ENCODE measurements at places on chromosomes 5 and 9. TPM values are rescaled to one million over a fixed set of nuclear protein-coding genes. Genes with fewer than 3 reads are reported as not detected.
A peak's percentile ranks its signal among the peaks of the same experiment; 100 is the strongest.

MLANA gene
- polyA plus RNA-seq, result not detected

- no peak for DNase-seq
Measured at GRCh38 chr5:126253406-126253805, 169.8 kb upstream of the GRAMD2B start.

GRCh38 chr9:124101215-124101968, 89.8 kb downstream of the LHX2 start:
- no peak for DNase-seq

GRCh38 chr9:97110696-97111095, 71.8 kb upstream of the CTSV start:
- DNase-seq, result no peak

- DNase-seq, result no peak
Measured at GRCh38 chr5:176830995-176831423, 20.6 kb downstream of the UNC5A start.

GRCh38 chr9:107000218-107000617, 137.3 kb downstream of the ZNF462 start:
- DNase-seq, result no peak

SLC6A7 gene
- not detected for polyA plus RNA-seq

- no peak for DNase-seq
Measured at GRCh38 chr5:126499853-126500342, 76.7 kb downstream of the GRAMD2B start.

DNA sequence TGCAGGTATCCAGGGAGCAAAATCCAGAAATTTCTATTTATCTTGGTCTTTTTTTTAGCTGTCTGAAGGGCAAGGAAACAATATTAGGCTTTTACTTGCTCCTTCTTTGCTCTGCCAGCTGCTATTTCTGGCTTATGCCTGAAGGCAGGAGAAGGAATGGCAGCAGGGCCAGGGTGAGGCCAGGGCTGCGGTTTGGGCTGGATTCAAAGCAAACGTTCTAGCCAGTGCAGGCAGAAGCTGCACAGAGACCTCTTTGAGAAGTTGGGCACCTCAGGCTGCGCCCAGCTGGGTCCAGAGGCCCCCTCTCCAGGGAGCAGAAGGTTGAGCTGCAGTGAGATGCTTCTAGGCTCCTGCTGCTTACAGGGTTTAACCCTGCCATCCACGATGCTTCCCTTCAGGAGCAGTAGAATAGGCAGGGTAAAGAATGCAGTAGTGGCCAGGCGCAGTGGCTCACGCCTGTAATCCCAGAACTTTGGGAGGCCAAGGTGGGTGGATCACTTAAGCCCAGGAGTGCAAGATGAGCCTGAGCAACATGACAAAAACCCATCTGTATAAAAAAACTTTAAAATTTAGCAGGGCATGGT, 201.2 kb downstream of the ADCY2 start:
- DNase-seq, result no peak

PRSS3 gene
- not detected for polyA plus RNA-seq

IL7R gene
- polyA plus RNA-seq, result 0.68 TPM

NOTCH1 gene
- polyA plus RNA-seq, result 10.8 TPM

- DNase-seq, result no peak
Measured at GRCh38 chr9:136028760-136029470, 66.2 kb downstream of the NACC2 start.

GRCh38 chr5:169942181-169942580, 38.1 kb downstream of the INSYN2B start:
- no peak for DNase-seq

SCGB3A2 gene
- polyA plus RNA-seq, result 0.34 TPM

PFDN1 gene
- polyA plus RNA-seq, result 144 TPM

DNA sequence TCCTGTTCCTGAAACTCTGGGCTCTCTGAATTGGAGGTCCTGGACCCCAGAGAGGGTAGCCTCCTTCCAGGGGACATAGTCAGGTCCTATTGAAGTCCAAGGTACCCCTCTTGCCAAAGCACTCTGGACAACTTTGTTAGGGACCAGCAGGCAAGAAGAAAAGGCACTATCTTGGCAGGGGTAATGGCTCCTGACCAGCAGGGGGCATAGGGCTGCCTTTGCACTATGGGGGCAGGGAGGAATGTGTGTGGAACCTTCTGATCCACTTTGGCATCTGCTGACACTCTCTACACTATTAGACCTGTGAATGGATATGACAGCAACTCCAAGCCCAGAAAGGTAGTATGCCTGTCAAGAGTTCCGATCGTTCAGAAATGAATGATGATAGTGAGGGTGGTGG, 179.0 kb upstream of the CD180 start:
- DNase-seq, result no peak

GRCh38 chr5:14513266-14513665, 68.3 kb upstream of the OTULINL start:
- DNase-seq, result no peak

GRCh38 chr5:158351485-158352125, 492.7 kb upstream of the CLINT1 start:
- DNase-seq, result no peak

GRCh38 chr5:119270960-119271757, 84.7 kb upstream of the TNFAIP8 start:
- DNase-seq, result no peak

DNA sequence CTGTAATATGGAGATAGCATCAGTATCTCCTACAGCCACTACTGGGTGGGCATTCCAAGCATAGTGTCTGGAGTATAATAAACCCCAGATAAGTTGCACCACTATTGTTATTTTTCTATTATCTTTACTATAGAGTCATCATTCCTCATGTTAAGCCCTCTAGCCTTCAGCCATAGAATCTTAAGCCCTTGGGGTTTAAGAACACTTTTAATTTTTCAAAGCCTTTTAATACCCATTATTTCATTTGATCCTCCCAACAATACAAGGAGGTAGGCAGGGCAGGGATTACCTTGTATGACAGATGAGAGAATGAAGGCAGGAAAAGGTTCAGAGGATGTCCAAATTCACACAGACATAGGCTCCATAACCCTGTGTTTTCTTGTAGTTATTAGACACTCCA, 112.5 kb downstream of the EBF1 start:
- no peak for DNase-seq

PFN3 gene
- polyA plus RNA-seq, result not detected

PTPN3 gene
- 2.8 TPM for polyA plus RNA-seq

FOXI1 gene
- not detected for polyA plus RNA-seq

SNCB gene
- 2.3 TPM for polyA plus RNA-seq

APBB3 gene
- polyA plus RNA-seq, result 16.7 TPM

DROSHA gene
- 30.7 TPM for polyA plus RNA-seq

- DNase-seq, result no peak
Measured at GRCh38 chr5:165370233-165370632, 1864.8 kb downstream of the MAT2B start.

- peak; percentile 27 for DNase-seq
Measured at GRCh38 chr5:1498623-1499416, 24.9 kb downstream of the LPCAT1 start.

Data from right cardiac atrium (tissue), 5 donors.